Stimulated activated CD4-positive, alpha-beta T cell treated with anti-CD3 and anti-CD28 coated beads, Interleukin-15, amount 100 ng/mL, for 24 hours (primary cell): ENCODE measurements at places on chromosomes 7 and 10.

DNA sequence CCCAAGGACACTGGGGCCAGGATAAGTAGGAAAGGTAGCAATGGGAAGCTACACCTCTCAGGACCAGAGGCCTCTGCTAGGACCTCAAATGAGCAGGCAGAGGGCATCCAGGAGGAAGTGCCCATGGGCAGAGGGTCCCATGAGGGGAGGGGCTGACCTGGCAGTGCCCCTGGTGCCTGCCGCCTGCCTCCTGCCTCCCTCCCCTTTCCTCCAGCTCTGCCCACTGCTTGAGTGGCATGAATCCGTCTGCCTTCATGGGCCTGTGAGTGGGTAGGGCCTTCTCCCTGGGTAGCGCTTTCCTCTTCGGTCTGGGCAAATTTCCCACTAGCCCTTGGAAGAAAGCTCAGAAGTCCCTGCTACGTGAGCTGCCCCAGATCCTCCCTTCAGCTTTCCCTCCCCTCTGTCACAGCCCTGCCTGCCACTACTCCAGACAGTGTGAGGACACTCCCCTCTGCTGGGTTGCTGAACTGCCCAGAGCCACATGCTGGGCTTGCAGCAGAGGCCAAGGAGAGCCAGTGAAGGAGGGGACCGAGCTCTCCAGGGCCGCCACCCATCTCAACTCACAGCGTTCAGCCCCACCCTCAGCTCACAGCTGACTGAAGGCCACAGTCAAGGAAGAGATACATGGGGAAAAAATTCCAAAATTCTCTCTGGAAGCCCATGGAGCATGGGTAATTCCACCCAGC lies 141.4 kb downstream of the ARHGAP22 start:
- DNase-seq = no peak

GRCh38 chr7:134702366-134703240 lies 56.0 kb downstream of the BPGM start:
- DNase-seq = no peak

DNA sequence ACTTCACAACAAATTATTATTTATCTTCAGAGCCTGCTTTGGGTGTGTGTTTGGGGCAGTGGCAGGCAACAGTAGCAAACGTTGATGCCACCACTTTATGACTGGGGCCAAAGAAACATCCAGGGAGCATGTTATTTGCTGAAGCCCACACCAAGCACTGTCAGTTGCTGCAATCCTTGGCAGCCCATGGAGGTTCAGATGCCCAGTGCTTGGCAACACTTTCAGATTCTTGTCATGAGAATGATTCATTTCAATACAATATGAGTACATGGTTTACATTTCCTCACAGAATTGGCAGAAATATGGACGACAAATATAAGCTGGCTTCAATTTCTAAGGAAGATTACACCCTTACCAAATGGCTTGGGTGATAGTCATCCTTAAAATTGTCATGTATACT lies 46.5 kb upstream of the GLI3 start:
- DNase-seq = no peak

GRCh38 chr7:51344406-51345138 lies 28.0 kb upstream of the COBL start:
- DNase-seq = no peak

GRCh38 chr10:131742500-131742951 lies 158.3 kb upstream of the PPP2R2D start:
- DNase-seq = no peak

GRCh38 chr7:138610671-138611170 lies 90.4 kb downstream of the SVOPL start:
- no peak for DNase-seq

GRCh38 chr7:23873306-23873705 lies 163.3 kb downstream of the STK31 start:
- DNase-seq = no peak

DNA sequence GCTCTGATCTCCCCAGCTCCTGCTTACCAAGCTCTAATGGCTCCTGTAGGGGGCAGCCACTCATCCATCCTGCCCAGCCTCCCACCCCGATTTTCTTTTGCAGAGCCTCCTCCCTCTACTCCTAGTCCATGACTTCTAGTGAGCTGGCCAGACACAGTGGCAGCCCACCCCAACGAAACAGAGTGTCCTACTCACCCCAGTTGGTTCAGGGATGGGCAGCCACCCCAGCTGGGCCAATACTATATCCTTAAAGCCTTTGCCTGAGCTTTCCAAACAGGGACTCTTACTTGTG lies 77.1 kb downstream of the GRID1 start:
- no peak for DNase-seq

- DNase-seq = no peak
Observed at GRCh38 chr7:123615344-123615743, 13.7 kb downstream of the ASB15 start.

DNA sequence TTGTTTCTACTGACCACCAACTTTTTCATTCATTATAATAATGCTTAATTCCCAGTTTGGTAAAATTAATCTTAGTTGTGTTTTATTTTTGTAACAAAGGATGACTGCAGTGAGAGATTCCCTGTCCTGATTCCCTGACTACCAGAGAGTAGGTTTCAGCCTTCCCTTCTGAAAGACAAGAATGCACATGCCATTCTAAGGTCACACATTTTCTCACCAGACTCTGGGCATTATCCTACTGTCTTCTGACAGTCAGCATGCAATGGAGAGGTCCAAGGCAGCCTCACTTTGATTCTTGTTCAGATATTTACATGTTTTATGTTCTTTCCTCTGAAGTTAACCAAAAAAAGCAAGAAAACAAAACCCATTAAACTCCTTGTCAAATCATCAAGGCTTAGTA lies 372.7 kb upstream of the CDC14C start:
- no peak for DNase-seq

- no peak for DNase-seq
Observed at GRCh38 chr7:73451780-73452398, 18.3 kb downstream of the FZD9 start.

GRCh38 chr7:102061981-102062390 lies 224.7 kb upstream of the SH2B2 start:
- DNase-seq = no peak

DNA sequence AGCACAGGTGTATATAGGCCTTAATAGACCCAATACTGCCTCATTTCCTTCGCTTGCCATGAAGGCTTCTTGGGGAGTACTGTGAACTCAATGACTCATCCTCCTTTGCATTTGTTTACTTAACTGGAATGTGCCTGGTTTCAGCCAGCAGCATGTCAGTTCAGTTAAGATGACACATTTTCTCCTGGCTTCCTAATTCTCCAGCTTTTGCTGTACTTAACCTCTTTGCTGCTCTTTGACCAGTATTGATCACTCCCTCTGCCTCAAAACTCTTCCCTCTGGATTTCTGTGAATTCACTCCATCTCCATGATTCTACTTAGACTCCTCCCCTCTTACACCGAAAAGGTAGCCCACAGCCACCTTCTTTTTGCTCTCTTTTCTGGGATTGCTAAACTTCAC lies 135.7 kb downstream of the MAGI2 start:
- DNase-seq = no peak

- no peak for DNase-seq
Observed at GRCh38 chr10:61028861-61029361, 84.9 kb upstream of the RHOBTB1 start.
